ENCODE measurements at places on chromosomes 6 and 20.
A peak's percentile ranks its signal among the peaks of the same experiment; 100 is the strongest.

GRCh38 chr6:39520916-39521315, 198.4 kb upstream of the KCNK16 start:
- no peak for DNase-seq

- no peak for DNase-seq
Measured at GRCh38 chr6:13445744-13446115, 41.7 kb downstream of the GFOD1 start.

GRCh38 chr6:119856136-119856535, 506.6 kb upstream of the MAN1A1 start:
- no peak for DNase-seq

GRCh38 chr6:133621751-133622150, 267.2 kb upstream of the TCF21 start:
- DNase-seq: peak; percentile 50

DNA sequence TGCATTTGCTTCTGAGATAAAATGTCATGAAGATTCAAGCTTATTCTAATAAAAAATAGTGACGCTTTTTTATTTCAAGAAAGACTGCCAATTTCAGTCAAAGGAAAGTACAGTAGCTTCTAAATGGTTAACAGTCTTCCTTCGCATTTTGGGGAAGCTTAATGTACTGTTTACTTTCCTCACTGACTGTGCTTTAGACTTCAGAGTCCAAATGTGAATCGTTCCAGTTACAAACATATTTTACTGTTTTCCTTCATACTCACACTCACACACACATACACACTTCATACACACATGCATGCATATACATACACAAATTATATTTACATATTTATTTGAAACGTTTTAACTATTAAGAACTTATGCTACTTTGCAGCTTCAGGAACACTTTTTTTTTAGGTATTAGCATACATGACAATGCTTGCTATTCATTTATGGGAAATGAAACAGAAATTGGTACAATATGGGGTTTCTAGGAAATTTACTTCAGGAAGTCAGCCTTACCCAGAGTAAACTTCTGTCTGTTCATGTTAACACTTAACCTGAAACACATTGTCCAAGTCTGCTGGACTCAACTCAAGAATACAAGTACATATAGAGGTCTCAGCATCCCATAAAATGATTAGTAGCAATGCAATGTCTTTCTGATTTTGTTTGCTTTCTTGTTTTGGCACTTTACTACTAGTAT, 145.4 kb downstream of the RPS12 start:
- no peak for DNase-seq

- DNase-seq: peak; percentile 6
Measured at GRCh38 chr6:105179244-105180065, at the start of gene POPDC3. TSS of gene POPDC3 (minus strand) at chr6:105180014. CDS start at chr6:105161909, 18,105 bp downstream.

- DNase-seq: no peak
Measured at GRCh38 chr20:64131406-64131805, 24.0 kb upstream of the NPBWR2 start.

DNA sequence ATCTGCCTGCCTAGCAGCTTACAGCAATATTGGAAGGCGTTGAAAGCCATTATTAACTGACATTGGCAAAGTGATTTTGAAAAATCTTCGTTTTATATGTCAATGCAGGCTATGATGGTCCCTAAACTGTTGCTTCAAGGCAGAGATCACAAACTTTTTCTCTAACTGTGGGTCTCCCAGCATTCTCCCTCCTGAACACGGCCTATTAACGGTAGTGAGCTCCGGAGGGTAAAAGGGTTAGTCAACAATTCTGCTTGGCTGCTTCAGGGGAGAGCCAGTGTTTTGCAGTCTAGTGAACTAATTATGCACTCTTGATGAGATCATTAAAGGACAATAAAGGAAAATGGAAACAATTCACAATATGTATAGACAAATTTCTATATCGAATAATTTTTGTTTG, 261.8 kb upstream of the QKI start:
- DNase-seq: no peak

- peak; percentile 45 for DNase-seq
Measured at GRCh38 chr6:155449450-155450239, 6.0 kb downstream of the NOX3 start.

DNA sequence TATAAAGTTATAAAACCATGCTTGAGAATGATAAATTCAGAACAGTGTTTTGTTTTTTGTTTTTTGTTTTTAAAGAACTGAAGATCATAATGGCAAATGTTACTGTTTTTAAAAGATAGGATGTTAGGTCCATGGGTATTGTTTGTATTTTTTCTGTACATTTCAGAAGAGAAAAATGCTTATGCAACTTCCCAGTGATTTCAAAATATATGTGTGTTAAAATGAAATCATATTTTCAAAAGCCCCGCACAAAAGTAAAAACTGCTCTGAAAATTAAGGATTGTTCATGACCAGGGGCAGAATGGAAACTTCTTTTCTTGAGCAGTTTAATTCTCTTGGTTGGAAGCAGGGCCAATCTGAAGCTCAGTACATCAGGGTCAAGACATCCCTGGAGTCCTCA, 109.2 kb upstream of the SIRPG start:
- DNase-seq: no peak

DNA sequence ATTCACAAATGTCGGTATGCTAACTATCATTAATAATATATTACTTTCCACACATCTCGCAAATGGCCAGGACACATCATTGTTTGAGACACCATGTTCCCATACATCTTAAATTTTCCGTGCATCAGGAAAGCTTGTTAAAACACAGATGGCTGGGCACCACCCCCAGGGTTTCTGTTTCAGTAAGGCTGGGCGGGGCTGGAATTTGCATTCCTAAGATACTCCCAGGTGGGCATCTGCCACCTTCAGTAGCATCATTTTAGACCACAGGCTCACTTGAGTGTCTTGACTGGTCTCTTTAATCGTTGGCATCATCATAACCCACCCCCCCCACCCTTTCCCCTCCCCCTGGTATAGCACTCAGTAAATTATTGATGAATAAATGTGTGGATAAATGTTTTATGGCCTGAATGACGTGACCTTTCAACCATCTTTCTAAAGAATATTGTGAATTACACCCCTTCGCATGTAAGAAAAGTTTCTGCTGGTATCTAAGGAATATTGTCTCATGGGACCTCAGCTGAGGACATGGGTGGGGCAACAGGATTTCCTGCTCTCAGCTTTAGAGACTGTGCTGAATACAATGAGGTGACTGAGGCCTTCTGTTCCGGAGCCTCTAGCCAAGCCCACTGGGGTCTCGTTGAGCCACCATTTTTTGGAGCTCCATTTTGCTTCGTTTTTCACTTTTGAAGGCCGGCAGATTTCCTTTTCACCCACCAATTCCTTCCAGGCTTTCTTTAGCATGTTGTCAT, 124.1 kb upstream of the NEDD9 start:
- DNase-seq: no peak

GRCh38 chr6:41463062-41463930, 82.9 kb upstream of the FOXP4 start:
- DNase-seq: peak; percentile 8

- no peak for DNase-seq
Measured at GRCh38 chr6:39130691-39131090, 15.7 kb upstream of the SAYSD1 start.

- no peak for DNase-seq
Measured at GRCh38 chr20:58459058-58459750, 56.0 kb downstream of the APCDD1L start.

GRCh38 chr20:48189181-48189580, 403.9 kb upstream of the SULF2 start:
- DNase-seq: no peak

DNA sequence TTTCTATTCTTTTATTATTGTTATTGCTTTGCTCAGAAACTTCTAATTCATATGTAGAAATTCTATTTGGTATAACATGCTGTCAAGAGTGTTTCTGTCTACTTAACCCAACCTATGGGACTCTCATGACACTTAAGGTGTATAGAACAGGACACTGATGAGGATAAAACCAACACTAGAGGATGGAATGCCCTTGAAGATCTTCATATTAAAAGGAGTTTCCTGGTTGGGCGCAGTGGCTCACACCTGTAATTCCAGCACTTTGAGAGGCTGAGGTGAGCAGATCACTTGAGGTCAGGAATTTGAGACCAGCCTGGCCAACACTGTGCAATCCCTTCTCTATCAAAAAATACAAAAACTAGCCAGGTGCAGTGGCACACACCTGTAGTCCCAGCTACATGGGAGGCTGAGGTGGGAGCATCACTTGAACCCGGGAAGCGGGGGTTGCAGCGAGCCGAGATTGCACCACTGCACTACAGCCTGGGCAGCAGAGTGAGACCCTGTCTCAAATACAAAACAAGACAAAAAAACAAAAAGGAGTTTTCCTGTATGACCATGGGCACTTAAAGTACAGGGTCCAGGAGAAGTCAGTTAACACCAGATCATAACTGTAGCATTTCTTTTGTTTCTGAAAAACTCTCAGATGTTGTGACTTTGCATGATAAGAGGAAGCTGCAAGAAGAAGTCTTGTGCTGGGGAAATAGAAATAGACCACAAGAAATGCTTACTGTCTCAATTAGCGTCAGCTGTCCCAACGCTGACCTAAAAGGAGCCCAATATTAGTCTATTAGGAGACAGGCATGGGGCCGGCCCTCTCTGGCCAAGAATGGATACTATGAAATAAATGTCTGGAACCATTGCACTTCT, 38.9 kb upstream of the CD2AP start:
- DNase-seq: no peak

DNA sequence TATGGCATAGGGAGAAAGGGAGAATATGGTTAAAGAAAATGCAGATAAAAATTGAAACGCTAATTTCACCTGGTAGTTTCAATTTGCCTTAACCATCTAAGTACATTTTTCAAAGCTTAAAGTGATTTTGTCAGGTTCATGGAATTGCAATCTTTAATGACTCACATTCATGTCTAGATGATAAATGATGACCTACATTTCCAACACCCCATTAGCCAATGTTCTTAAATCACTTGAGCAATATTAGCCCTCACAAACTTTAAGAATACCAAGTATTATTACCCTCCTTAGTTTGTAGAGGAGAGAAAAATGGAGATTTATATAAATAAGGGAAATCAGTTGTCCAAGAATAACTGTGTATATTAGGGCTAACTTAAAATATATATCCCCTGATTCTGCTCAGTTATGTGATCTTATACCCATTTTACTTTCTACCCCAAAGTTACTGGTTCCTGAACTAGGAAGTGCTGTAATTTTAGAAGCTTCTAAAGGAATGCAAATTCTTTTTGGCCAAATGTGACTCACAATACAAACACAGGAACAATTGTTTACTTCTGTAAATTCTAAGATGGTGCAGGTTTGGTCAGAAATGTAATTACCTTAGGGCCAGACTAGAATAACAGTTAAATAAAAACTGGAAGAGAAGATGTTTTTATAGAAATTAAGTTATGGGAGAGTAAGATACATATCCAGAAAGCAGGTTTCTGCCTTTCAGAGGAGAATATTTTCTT, 34.5 kb downstream of the TPBG start:
- no peak for DNase-seq

- no peak for DNase-seq
Measured at GRCh38 chr6:66199171-66199570, 492.1 kb upstream of the EYS start.

GRCh38 chr6:105713474-105714118, 310.7 kb upstream of the PREP start:
- no peak for DNase-seq

- DNase-seq: no peak
Measured at GRCh38 chr20:5722927-5723326, 27.3 kb upstream of the SHLD1 start.

DNA sequence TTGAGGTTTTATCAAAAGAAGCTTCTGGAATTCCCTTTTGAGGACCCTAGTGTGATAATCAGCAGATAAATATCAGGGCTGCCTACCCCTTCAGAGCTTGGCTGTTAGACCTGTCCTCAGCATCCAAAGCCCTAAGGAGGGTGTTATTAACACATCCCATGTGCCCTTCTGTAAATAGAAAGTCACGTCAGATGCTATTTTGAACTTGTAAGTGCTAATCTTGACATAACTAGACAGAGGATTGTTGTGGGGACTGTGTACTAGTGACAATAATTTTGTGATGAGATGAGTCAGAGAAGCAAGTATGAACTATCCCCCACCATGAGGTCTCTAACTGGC, 4.9 kb upstream of the LAMA4 start:
- no peak for DNase-seq

GRCh38 chr6:138529478-138529877, 30.2 kb upstream of the NHSL1 start:
- DNase-seq: no peak

DNA sequence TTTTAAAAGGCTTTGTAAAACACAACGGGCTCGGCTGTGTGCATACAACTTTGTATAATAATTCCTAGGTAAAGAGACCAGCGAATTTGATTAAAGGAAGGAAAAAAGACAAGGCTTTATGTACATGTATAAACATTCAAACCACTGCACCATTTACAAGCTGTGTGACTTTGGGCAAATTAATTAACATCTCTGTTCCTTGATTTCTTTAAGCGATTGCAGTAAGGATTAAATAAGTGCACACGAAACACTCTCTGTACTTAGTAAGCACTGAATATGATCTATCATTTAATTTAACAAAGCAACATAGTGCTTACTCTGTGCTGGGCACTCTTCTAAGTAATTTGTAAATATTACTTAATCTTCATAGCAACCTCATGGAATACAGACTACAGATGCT, 19.5 kb upstream of the OCSTAMP start:
- DNase-seq: no peak

DNA sequence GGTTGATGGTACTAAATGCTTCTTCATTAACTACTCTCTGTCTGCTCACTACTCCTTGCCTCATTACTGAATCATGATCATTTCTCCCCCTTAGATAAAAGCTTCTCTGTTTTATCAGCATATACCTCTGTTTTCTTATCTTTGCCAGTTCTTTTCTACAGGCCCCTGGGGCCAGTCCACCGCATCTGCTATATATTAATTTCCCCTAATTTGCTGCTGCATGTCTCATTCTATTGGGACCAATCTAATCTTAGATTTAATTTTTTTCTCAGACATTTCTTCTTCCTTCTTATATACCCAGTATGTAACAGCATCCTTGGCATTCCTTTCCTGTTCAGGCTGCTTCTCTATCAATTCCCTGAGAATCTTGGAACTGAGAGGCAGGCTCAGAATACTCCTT, 51.2 kb downstream of the GRIK2 start:
- no peak for DNase-seq

- DNase-seq: no peak
Measured at GRCh38 chr6:35647400-35647799, 41.3 kb downstream of the FKBP5 start.

- no peak for DNase-seq
Measured at GRCh38 chr6:12516070-12516469, 200.5 kb upstream of the PHACTR1 start.

DNA sequence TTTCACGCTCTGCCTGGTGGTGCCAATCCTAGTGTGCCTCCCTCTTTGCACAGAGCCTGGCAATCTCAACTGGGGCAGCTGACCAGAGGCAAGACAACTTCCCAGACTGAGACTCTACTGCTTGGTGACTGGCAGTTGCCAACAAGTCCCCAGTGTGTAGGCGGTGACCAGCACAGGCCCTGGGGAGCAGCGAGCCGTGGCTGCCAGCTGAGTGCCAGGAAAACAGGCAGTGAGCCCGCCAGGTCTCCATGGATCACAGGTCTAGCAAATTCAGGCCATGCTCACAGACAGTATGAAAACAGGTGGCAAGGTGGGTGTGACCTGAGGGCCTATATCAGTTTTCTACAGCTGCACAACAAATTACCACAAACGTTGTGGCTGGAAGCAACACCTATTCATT, 289.9 kb downstream of the KIF16B start:
- no peak for DNase-seq

- DNase-seq: no peak
Measured at GRCh38 chr6:119256978-119257462, 92.5 kb downstream of the MAN1A1 start.

- DNase-seq: no peak
Measured at GRCh38 chr20:23165307-23165750, 79.2 kb upstream of the CD93 start.

Measured in NCI-H526 treated with DMSO at 0.1 percent for 48 hours (cell line).